ENCODE measurements at places on chromosomes 7 and 10.

DNA sequence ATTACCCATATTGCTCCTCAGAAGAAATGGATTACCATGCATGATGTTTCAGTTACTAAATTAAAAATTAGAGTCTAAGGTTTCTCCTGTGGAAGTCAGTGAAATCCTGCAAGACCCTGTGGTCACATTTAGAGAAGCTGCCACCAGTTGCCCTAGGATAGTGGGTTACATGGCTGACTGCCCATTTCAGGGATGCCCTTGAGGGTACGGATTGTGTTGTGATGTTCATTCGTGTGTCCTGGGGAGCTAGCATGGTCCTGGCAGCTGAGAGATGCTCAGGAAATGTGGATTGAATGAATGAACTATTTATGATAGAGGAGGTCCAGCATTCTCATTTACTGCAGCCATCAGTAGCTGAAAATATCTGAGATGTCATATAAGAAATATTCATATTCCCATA, 55.1 kb downstream of the TMEM178B start:
- no peak for DNase-seq

DNA sequence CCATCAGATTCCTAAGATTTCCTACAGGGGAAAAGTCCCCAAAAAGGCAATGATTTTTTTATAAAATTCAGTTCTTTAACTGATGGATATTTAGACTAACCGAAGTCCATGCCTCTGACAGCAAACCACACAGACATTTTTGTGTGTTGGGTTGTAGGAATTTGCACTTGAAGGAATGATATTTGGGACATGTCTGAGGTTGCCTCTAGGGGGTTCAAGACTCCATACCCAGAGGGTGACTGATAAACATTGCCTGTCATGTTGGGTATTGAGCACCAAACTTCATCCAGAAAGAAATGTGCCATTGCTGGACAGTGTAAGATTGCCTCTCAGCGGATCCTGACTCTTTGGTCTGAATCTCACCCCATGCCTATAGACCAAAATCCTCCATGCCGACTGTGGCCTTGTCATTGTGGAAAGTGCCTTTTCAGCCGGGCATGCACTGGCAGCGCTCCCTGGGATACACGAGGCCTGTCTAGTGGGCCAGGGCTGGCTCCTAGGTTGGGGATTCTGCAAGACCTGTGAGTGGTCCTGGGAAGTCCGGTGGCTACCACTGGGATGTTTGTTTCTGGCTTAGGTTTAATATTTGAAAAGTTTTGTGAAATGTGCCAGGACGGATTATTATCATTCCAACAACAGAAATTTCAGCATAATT, 252.9 kb downstream of the WDR37 start:
- no peak for DNase-seq

- no peak for DNase-seq
Measured at GRCh38 chr7:17472939-17473338, 174.5 kb downstream of the AHR start.

GRCh38 chr10:5650664-5651387, 15.6 kb downstream of the ASB13 start:
- no peak for DNase-seq

DNA sequence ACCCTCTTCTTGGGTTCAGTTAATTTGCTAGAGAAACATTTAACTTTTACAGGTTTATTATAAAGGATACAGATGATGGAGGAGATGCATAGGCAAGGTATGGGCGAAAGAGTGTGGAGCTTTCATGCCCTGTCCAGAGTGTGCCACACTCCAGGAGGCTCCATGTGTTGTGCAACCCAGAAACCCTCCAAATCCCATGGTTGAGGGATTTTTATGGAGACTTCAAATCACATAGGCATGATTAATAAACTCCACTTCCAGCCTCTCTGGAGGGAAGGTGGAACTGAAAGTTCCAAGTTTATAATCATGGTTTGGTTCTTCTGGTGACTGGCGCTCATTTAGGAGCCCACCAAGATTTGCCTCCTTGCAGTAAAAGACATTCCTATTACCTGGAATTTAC, 159.9 kb downstream of the PHTF2 start:
- no peak for DNase-seq

GRCh38 chr10:61912981-61913380, 11.5 kb downstream of the ARID5B start:
- DNase-seq, result no peak
